ENCODE measurements at places on chromosomes 2 and 18. TPM values are rescaled to one million over a fixed set of nuclear protein-coding genes. Genes with fewer than 3 reads are reported as not detected.

SAG gene
- not detected for total RNA-seq

RGPD3 gene
- total RNA-seq = not detected

SPC25 gene
- total RNA-seq = 0.40 TPM

L3MBTL4 gene
- 2.3 TPM for total RNA-seq

TMEM37 gene
- 13.4 TPM for total RNA-seq

SMAD7 gene
- 21.8 TPM for total RNA-seq

MDH1B gene
- total RNA-seq = 0.75 TPM

KIAA2012 gene
- total RNA-seq = not detected

DNA sequence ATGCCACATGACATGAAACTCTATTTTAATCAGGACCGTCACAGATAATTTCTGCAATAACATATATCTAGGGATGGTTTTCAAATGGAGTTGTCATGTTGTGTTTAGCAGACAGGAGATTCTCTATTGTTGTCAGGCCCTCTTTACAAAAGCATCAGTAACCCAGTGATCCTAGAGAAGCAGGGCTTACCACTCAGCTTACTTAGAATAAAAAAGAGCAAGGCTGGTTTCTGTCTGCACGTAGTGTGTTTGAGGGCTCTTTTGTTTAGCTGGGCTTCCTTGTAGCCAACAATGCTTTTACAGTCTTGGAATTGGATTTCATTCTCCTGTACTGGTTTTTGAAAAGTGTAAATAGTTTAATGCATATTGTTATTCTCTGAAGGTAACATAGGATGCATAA is 210.5 kb upstream of the NRP2 start:
- no peak for DNase-seq

DNA sequence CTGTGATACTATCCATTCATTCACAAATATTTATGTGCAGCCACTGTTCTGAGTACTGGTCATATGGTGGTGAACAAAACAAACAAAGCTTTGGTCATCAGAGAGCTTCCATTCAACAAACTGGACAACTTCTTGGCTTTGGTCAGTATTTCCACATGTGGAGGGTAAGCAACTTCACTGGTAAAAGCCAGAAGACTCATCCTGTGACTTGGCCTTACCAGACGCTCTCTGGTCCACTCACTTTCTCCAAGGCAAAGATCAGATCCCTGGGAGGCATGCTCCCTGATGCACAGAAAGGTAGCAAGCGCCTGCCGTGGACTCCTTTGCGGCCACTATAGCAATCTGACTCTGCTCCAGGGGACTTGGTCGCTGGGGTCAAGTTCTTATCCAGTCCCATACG is 179.5 kb downstream of the EN1 start:
- no peak for DNase-seq

DNA sequence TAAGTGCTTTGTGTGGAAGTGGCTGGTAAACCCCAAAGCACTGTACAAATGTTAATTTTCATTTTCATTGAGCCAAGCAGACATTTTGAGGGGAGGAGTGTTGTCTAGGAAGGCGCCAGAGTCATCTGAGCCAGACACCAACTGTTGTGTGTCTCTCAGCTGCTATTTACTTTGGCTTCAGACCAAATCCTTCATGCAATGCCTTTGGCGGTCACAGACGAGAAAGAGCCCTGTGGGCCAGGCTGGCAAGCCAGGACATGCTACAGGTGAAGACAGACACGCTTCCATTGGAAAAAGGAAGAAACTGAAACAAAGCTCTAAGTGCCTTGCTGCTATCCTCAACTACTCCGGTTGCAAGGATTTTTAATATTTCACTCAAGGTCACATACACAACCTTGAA is 115.4 kb upstream of the CDC42EP3 start:
- peak; percentile 42 for DNase-seq

DNA sequence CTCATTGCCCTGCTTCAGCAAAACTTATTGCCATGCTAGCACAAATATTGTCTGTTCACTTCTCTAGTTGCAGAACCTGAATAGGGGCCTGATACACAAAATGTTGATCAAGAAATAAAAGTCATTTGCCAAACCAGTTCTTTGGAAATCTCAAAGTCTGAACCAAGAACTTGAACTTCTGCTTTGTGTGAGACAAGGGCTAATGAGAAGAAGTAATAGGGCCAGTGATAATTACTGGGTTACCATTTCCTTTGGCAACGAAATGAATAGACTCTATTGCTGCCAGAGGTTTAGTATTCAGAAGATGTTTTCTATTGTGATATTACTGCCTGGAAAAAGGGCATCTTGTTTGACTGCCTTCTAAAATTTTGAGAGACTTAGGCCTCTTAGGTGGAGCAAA is 35.0 kb downstream of the TMEFF2 start:
- no peak for DNase-seq

GRCh38 chr2:33577084-33577483 is 22.0 kb downstream of the FAM98A start:
- no peak for DNase-seq

DNA sequence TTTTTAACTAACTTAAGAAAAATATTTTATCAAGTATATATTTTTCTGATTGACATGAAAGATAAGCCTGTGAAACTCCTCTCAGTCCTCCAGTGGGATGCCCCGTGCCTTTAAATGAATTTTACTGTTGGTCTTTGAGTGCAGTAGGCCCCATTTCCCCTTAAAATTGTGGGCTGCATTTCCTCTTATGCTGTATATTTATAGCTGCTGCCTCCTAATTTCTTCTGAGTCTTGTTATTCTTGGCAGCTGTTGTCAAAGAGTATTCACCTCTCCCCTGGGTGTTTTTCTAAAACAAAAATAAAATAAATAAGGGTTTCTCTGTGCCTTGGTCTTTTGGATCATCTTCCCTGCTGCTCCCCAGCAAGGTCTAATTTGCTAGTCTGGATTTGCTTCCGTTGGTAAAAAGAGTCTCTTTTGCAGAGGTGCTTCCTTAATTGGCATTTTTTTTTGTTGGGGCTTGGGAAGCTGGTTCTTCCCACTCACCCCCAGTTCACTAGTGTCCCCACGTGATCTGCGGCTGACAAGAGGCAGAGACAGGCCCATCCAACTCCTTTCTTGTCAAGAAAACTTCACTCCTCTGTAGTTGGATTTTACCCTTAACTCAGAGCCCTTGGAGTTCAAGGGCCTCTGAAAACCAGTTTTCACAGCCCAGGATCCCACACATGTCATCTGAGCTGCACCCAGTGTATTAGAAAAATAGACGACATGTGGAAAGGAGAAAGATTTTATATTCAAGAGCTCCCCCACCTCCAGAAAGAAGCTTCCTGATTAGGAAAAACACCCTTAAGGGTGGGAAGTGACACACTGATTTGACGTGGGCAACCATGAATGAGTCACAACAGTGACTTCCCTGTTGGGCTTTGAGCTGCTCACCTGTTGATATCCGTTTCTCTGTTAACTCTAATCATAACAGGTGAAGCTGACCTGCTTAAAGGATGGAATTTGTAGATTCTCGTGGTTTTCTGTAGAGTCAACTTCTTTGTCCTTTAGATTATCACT is 431.5 kb downstream of the DCDC2C start:
- no peak for DNase-seq

DNA sequence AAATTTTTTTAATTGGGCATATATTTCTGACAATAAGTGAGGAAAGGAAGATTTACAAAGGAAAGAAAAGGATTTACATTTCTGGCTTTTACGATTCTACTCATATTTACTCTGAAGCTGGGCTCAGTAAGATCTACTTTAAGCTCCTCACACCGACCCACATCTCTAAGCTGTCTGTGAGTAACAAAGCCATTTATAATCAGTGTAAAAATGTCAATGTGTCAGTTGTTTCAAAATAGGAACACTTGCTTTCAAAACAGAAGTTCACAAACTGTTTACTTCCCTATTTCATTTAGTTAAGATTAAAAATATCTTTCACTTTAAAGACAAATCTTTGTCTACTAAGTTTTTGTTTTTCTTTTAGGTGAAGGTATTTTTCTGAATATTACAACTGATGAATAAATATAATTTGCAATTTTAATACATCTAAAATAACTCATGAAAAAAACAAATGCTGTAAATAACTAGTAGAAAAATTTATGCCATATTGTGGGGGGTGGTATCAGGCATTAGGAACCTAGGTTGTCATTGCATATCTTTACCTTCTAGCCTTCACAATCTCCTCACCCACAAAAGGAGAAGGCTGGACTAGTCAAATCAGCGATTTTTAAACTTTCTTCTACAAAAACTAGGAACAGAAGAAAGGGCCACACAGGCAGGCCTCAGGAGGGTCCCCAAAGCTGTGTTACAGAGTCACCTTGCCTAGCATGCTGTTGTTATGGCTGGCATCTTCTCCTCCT is 64.5 kb downstream of the TMEM131 start:
- DNase-seq = no peak

DNA sequence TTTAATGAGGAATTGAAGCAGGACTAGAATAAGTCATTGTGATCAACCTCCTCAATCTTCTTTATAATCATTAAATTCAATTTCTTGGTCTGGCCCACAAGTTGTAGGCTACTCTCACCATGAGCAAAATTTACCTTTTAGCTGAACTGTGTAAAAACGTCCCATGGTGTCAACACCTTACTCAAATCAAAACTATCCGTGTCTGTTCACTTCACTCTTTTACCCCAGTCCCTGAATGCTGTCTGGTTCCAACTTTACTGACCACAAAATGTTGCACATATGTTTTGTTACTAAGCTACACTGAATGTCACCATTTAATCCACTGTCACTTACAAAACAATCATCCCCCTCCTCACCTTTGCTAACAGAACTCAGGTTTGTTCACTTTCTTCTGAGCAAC is 951.6 kb upstream of the SLC39A10 start:
- DNase-seq = no peak

DNA sequence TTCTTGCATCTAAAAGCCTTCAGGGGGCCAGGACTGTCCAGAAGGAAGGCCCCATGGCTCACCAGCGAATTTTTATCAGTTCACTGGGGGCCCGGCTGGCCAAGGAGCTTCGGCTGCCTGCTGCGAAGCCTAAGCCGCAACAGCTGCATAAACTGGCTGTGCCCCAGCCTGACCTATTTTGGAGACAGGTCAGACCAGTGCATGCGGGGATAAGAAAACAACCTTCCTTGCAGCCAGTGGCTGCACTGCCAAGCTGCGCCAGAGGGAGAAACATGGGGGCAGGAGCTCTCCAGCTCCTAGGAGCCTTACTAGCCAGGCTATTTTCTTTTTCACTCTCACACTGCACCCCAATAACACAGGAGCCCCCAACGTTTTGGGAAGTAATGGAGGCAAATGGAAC is 15.2 kb downstream of the PAX3 start:
- no peak for DNase-seq

GRCh38 chr2:112636605-112637288 is 9.0 kb upstream of the SLC20A1 start:
- no peak for DNase-seq

GRCh38 chr18:12883372-12883683 is 709 bp downstream of the PTPN2 start:
- DNase-seq = no peak

DNA sequence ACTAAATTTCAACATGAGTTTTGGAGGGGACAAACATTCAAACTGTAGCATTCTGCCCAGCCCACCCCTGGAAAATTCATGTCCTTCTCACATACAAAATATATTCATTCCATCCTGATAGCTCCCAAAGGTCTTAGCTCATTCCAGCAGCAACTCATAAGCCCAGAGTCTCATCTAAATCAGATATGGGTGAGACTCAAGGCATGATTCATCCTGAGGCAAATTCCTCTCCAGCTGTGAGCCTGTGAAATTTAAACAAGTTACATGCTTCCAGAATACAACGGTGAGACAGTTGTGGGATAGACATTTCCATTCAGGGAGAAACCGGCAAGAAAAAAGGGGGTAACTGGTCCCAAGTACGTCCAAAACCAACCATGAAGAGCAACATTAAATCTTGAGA is 43.5 kb upstream of the FAHD2A start:
- no peak for DNase-seq

- DNase-seq = peak; percentile 54
These were observed 273.3 kb downstream of the TNS1 start for GRCh38 chr2:217729421-217730053.

DNA sequence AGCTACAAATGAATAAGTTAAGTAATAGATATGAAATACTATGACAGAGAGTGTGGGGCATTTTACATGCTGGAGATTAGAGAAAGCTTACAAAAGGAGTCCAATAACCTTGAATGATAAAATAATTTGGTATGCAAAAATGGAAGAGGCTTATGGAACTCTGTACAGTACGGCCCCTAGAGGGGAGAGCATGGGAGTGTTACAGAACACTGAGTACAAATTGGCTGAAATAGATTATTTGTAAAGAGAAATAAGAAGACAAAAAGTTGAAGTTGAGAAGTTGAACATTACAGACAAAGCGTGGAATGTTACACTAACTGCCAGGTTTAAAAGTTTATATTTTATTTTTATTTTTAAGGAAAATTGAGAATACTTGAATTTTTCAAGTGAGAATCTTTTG is 192.1 kb upstream of the DOK6 start:
- DNase-seq = no peak

DNA sequence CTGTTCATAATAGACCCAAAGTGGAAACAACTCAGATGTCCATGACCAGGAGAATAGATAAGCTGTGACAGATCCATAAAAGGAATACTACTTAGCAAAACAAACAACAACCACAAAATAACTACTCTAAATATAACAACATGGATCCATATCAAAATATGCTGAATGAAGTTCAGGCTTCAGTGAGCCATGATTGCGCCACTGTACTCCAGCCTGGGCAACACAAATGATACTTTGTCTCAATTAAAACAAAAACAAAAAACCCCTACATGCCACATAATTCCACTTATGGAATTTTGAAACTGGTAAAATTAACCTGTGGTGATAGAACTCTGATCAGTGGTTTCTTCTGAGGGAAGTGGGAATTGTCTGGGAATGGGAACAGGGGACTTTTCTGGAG is 11.2 kb upstream of the MYO3B start:
- DNase-seq = no peak

- DNase-seq = peak; percentile 33
These were observed 190.1 kb upstream of the TNP1 start for GRCh38 chr2:217049956-217050355.

DNA sequence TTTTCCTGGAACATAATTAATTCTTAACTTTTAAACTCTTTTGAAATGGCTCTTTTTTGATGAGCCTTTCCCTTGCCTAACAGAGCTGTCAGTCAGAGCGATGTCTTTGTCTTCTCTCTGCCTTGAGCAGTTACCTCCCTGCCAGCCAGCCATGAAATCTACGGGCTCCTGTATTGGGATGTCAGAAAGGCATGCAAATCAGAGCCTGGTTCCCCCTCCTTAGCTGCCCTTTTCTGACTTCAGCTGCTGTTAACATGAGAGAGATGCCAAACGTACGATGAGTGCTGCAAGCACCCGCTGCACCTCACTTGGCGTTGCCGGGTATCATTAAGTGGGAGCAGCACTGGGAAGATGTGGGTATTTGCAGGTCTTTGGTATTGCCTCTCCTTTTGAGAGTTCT is 131.4 kb upstream of the BOD1L2 start:
- DNase-seq = no peak
